ENCODE measurements at places on chromosomes 12 and 14.
A peak's percentile ranks its signal among the peaks of the same experiment; 100 is the strongest.

GRCh38 chr12:118979763-118980406 lies 1.5 kb upstream of the SRRM4 start:
- no peak for DNase-seq

- no peak for DNase-seq
Observed at GRCh38 chr12:123960856-123961255, 11.8 kb downstream of the CCDC92 start.

DNA sequence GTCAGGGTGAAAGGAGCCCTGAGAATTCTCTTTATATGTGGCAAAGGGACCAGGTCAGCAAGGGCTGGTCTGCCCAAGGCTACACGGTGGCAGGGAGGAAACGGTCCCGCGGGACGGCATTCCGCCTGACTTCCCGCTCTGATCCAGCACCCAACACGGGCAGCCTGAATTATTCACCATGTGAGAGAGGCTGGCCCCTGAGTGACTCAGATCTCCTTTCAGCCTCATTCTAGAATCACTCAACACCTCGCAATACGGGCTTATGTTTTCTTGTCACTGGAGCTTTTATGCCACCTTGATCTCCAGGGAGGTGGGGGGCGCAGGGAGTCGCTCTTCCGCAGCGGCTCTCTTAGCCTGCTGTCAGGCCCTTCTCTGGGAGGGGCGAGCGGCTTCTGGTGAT lies 8.5 kb downstream of the LRTM2 start:
- no peak for DNase-seq

GRCh38 chr12:109387425-109388166 lies 39.9 kb downstream of the MYO1H start:
- no peak for DNase-seq

GRCh38 chr14:64950889-64951288 lies 8.3 kb upstream of the GPX2 start:
- no peak for DNase-seq

- DNase-seq: no peak
Observed at GRCh38 chr12:34287437-34287836, 265.1 kb downstream of the ALG10 start.

GRCh38 chr14:95609398-95609990 lies 74.6 kb downstream of the GLRX5 start:
- no peak for DNase-seq

GRCh38 chr14:89736881-89737280 lies 217.6 kb downstream of the EFCAB11 start:
- no peak for DNase-seq

DNA sequence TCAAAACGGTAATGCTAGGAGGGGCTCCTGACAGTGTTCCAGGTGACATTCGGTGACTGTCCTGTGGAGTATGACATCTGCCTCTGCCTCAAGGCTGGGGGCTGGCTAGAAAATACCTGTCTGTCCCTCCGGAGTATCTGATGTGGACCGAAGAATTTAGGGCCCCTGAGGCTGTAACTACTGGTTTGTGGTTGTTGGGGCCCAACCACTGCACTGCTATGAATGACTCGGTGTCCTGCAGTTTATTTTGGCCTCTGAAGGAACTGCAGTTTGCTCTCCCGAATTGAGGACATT lies 198.9 kb upstream of the CAND1 start:
- no peak for DNase-seq

GRCh38 chr12:129704232-129704830 lies 199.5 kb downstream of the TMEM132D start:
- no peak for DNase-seq

DNA sequence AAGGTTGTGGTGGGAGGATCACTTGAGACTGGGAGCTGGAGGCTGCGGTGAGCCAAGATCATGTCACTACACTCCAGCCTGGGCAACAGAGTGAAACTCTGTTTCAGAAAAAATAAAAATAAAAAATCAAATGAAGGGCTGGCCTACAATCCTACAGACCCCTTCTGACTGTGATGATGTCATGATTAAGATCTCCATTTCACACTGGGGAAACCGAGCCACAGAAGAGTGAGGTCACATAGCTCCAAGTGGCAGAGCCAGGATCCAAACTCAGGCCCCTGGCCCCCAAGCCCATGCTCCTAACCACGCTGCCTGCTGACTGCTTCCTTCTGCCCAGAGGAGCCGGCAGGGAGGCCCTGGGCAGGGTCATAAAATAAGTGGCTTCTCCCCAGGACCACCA lies 258.0 kb upstream of the FKBP4 start:
- DNase-seq: no peak

DNA sequence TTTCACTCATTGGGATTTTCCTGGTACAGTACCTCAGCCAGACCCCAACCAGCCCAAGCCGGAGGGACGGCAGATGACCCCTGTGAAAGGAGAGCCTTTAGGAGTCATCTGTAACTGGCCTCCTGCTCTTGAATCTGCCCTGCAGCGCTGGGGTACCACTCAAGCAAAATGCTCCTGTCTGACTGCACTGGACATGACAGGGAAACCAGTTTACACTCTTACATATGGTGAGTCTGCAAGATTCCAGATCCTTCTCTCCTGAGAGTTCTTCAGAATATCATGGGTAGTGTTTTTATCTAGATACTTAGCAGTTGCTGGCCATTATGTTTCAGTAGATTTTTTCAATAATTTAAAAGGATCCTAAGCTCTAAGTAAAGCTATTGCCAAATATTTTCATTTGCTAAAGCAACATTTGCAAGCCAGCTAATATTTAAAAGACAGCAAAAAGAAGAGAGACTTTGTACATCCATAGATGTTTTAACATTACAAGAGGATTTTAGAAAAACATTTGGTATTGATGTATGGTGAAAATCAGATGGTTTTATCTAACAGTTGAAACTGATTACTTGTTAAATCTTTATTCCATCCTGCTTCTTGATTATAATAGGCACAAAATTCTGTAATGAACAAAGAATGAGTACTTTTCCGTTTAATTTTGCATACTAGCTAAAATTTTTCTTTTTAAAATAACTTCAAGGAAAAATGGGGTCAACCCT lies 85.1 kb upstream of the ATF1 start:
- DNase-seq: no peak

- DNase-seq: no peak
Observed at GRCh38 chr14:49196327-49196726, 389.9 kb downstream of the RPS29 start.

GRCh38 chr12:131011165-131012079 lies 57.7 kb downstream of the ADGRD1 start:
- no peak for DNase-seq

DNA sequence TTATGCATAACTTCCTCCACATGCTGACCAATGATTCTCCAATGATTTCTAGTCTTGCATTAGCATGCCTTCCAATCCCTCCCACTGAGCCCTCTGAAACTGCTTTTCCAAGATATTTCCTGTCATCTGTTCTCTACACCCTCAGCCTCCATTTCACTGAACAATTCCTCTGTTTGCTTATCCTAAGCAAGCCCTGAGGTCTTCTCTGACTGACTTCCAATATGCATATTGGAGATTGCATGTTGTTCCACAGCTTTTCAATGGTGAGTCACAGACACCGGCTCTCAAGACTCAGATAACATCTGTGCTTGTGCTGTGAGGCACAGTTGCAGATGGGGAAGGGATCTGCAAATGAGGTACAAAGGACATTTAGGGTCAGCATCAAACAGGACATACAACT lies 141.0 kb downstream of the SLC16A7 start:
- no peak for DNase-seq

- DNase-seq: no peak
Observed at GRCh38 chr12:3748620-3749019, 4.3 kb downstream of the CRACR2A start.

- peak; percentile 8 for DNase-seq
Observed at GRCh38 chr12:7935590-7936581, at the start of gene SLC2A3. SLC2A3 (minus strand) TSS chr12:7936187; CDS start chr12:7936034, 153 bp downstream.

GRCh38 chr12:84825149-84825548 lies 87.5 kb downstream of the SLC6A15 start:
- no peak for DNase-seq

DNA sequence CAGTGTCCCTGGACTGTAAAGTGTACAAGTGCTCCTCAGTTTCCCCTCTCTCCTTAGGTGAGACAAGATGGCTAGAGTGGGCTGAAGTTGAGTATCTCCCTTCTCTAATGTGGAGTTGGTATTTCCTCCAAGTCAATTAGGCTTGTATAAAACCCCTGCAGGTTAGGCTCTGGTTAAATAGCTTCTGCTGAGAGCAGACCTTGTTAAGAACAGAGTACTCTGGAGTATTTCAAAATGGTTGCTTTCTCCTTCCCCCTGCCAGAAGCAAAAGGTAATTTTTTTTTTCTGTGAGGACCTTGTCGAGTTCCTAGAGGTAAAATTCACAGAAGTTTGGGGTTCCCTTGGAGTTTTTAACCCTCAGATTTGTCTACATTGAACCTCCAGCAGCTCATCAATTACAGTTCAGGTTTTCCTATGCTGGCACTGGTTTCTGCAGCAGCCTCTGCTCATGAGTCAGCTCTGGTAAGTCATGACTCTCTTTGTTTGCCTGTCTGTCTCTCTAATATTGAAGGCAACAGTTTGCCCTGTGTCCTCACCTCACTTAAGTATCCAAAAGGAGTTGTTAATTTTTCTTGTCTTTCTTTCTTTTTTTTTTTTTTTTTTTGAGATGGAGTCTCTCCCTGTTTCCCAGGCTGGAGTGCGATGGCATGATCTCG lies 27.8 kb upstream of the GLIPR1 start:
- no peak for DNase-seq

DNA sequence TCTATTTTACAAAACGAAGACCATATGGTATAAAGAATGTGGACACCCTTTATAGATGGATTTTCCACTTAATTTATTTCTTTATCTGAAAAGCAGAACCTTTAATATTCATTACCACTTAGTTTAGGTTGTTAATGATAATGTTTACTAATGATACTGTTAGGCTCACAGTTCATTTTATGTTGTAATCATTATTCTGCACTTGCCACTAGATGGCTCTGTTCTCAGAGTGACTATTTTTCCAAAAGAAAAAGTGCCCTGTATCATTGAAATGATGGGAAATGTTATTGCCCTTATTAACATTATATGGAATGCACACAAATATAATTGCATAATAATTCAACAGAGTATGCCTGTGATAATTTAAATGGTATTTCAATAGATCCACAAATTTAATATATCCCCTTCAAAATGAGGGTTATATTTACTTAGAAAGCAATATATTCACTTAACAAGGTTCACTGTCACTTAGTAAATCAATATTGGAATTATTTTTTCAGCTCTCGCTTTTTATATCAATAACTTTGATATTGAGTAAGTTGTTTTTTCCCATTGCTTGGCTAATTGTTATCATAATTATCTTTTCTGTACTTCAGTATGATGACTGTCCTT lies 95.7 kb downstream of the PDE3A start:
- no peak for DNase-seq

GRCh38 chr12:1176191-1176590 lies 185.2 kb downstream of the ERC1 start:
- no peak for DNase-seq

- no peak for DNase-seq
Observed at GRCh38 chr12:68675101-68675842, 11.5 kb upstream of the NUP107 start.

GRCh38 chr12:77124767-77125166 lies 59.4 kb upstream of the E2F7 start:
- DNase-seq: no peak

DNA sequence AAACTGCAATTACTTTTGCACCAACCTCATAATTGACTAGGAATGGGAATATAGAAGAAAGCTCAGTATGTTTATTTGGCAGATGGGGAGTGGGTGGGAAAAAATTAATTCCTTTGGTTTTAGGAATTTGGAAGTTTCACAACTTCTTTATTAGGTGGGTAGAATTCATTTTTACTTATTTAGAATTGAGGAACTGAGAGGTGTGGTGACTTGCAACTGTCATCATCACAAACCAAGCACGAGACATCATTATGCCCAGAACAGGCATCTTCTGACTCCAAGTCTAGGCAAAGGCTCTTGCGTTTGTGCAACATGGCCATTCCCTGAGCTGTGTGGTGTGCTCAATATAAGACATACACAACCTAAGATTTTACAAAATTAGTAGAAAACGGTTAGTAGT lies 380.0 kb downstream of the ATP23 start:
- no peak for DNase-seq

- no peak for DNase-seq
Observed at GRCh38 chr12:108207791-108208730, 79.0 kb downstream of the WSCD2 start.

- DNase-seq: no peak
Observed at GRCh38 chr14:104876251-104876699, 11.2 kb downstream of the CEP170B start.

DNA sequence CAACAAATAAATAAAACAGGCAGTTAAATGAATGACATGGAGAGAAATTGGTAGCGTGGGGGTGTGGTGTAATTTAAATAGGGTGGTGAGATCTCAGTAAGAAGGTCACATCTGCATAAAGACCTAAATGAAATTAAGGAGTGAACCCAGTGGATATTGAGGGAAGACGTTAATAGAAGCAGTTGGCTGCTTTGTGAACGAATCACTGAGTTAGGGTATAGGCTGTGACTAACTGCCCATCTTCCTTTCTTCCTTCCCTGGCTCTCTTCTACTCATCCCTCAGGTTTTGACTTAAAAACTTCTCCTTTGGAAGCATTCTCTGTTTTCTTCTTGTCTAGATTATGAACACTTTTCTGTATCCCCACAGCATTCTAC lies 64.7 kb downstream of the BTG1 start:
- no peak for DNase-seq

DNA sequence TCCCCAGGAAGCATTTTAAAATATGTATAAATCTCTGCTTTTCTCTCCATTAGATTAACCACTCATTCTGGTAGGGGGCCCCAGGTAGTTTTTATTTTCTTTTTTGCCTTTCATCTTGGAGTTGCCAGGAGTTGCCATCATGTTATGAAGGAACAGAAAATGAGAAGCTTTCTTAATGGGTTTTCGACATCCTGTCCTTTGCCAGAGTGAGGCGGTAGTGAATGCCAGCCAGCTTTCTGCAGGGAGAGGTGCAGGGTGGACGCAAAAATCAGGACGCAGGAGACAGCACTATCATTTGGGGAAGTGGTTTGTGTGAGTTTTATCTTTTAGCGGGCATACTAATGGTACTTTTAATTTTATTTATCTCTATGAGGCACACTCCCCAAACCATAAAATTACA lies 1.7 kb downstream of the RASSF8 start:
- DNase-seq: no peak

DNA sequence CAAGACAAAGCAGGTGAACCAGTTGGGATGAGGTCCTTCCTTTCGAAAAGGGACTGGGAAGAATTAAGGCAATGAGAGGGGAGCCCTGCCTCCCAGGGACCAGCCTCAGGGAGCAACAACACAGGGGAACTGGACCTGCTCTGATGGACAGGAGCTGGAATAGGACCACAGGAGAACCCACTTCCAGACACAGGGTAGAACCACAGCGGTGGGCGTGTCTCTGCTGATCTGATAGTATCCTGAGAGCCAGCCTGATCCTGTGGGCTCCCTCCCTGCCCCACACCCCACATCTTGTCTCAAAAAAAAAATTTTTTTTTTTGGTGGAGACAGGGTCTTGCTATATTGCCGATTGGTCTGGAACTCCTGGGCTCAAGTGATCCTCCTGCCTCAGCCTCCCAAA lies 13.6 kb upstream of the PLEK2 start:
- no peak for DNase-seq

All from nucleus accumbens (tissue), 56 donors.